ENCODE measurements at places on chromosomes 3 and 15.

GRCh38 chr3:174046311-174046710 is 648.8 kb downstream of the NLGN1 start:
- no peak for DNase-seq

- no peak for DNase-seq
Measured at GRCh38 chr3:6452974-6453373, 407.9 kb upstream of the GRM7 start.

DNA sequence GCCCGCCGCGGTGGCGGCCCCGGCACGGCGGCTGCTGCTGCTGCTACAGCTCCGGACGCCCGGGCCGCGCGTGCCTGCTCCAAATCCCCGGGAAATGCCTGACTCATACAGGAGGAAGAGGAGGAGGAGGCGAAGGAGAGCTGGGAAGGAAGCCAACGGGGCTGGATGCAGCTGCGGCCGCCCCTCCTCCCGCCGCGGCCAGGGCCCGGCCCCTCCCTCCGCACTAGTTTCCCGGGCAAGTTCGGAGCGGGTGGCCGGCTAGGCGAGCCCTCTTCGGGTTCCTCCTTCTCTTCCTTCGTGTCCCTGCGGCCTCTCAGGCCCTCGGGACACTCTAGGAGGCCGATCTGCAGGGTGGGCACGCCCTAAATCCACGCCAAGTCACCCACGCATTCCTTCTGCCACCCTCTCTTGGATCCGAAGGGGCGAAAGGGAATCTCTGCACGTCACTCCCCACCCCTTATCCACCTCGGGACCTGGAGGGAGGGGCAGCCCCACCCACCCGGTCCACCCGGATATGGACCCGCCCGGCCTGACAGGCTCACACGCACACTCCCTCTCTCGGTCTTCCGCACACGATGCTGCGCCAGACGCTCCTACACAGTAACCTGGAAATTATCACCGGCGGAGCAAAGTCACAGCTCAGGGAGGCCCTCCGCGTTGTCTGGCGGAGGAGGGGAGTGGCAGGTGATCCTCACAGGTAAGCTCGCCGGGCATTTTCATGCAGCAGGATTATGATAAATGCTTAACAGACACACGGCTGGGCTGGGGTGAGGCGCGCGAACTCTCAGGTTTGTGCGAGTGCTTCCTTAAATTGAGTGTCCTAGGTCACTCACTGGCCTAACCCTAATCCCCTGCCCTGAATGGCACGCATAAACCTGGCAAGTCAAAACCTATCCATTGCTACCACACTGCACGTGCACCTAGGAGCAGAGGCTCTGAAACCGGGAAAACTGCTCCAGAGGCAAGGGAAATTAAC is at the start of the genes OSBPL10 and ZNF860:
Gene OSBPL10 (minus strand): TSS at position 57 of the 976 bp plus-strand sequence. CDS start 83 bp downstream, outside the sequence.
Gene ZNF860 (plus strand): TSS at position 545 of the 976 bp plus-strand sequence. CDS start 7,330 bp downstream, outside the sequence.
- peak; percentile 49 for DNase-seq

- DNase-seq: no peak
Measured at GRCh38 chr3:101781166-101781565, 2.2 kb downstream of the NXPE3 start.
